ENCODE measurements at places on chromosomes 3 and 15.

GRCh38 chr3:158777161-158777873 is 24.5 kb upstream of the MFSD1 start:
- DNase-seq, result no peak

DNA sequence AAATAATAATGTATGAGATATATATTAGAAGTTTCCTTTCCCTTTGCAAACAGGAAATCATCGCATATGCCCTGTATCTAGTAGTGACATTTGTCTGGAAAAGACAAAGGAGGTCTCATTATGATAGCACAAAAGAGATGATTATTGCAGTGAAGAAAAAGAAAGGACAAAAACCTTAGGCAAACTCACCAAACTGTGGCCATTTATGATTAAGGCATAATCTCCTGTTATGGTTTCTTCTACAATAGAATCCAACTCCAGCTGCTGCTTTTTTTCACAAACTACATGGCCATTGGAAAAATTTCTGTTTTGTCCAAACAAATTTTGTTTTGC is 218.2 kb downstream of the ATP8B4 start:
- DNase-seq, result no peak

DNA sequence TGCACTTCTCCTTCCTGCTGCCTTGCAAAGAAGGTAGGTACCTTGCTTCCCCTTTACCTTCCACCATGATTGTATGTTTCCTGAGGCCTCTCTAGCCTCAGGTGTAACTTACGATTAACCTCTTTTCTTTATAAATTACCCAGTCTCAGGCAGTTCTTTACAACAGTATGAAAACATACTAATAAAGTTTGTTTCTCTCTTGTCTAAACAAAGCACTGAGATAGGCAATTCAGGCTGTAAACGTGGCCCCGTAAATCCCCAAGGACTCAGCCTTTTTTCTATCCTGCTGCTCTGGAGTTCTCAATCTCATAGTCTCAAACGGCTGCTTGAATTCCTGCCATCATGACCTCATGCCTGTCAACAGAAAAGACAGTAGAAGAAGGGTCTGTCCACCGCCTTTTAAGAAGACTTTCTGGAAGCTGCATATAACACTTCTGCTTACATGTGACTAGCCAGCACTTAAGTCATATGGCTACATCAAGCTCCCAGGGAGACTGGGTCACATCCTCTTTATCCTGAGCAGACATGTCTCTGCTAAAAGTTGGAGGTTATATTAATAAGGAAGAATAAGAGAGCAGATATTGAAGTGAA is 257.8 kb downstream of the EBLN2 start:
- DNase-seq, result no peak

- no peak for DNase-seq
Observed at GRCh38 chr3:157136647-157137387, 23.1 kb downstream of the CCNL1 start.

DNA sequence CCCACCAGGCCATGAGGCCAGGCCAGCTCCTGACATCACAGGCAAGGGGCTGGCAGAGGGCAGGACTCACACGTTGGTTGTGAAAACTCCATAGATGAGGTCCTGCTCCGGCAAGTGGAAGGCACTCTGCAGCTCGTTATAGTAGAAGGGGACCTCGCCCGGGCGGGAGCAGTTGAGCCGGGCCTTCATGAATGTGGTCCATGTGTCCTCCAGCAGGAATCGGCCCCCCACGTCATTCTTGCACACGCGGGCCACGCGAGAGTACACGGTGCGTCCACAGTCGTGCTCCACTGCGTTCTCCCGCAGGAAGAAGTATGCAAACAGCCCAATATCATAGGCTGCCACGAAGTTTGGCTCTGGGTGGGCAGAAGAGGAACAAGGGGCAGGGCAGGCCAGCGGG is 101.2 kb downstream of the SEMA5B start:
- no peak for DNase-seq

DNA sequence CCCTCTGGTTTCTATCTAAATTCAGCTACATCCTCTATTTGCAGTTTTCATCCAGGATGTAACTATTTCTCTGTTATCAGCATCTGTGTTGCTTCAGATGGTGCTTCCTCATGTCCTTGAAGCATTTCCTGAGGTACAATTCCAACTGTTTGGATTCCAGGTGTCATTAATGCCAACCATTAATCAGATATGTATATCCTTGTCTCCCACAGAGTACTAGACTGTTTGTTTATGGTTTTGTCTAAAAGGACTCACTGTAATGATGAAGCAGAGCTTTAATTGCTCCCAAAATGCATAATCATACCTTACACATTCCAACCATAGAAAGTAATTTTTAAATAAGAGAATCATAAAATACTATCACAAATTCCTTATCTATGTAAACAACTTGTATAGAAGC is 288.5 kb upstream of the MME start:
- no peak for DNase-seq
